ENCODE measurements at places on chromosomes 2 and 18.

DNA sequence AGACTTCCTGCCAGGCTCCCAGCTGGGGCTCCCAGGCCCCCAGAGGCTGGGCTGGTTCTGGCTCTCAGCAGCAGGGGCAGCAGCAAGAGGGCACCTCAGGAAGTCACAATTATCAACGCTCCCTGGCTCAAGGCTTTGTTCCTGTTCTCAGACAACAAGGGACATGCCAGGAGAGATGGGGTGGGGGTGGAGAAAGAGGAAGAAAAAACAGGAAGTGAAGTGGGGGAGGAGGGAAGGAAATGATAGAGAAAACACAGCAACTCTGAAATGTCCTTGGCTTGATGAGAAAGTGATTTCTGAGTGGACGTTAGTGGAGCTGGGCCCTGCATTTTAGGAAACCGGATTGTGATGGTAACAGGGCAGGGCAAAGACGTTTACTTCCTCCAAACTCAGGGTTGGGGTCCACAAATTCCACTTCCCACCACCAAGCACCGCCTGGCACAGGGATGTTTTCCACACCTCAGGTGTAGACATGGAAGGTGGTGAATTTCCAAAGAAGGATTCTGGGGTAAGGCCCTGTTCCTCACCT, 40.4 kb downstream of the CYRIA start:
- no peak for DNase-seq

- no peak for DNase-seq
These were observed 37.4 kb upstream of the SLC39A10 start for GRCh38 chr2:195619590-195619989.

GRCh38 chr2:64751286-64752260, 97.9 kb upstream of the SERTAD2 start:
- DNase-seq = no peak

DNA sequence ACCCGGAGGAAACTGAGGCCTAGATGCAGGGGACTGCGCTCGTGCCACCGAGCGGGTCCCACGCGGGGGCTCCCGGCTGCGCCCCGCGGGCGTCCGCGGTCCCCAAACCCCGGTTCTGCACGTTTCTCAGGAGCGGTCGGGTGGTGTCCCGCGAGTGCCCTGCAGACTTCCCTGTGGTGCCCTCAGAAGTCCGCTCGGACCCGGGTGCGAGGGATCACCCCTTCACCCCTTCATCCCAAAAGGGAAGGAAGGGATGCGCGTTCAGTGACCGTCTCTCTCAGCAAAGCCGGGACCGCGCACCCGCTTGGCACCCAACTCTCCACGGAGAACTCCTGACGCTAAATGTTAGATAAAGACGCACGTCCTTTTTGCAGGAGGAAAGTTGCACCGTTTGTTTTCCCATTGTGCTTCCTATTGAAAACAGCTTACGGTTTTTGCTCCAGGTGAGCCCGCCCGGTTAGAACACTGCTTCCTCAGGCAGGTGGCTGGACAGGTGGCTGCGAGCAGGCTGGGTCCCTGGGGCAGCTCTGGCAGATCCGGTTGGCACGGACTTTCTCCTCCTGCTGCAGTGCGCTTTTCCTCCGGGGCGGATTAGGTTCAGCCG, 779 bp downstream of the DGKD start:
- no peak for DNase-seq

DNA sequence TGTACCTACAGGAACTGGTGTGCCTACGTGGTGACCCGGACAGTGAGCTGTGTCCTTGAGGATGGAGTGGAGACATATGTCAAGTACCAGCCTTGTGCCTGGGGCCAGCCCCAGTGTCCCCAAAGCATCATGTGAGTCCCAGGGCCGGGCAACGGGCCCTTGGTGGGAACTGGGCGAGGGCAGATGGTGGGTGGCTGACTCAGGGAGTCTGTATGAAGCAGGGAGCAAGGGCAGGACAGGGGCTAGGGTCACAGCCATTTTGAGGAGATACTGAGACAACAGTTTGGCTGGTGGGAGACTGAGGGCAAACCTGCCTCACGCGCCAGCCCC, 1.7 kb downstream of the EMILIN1 start:
- no peak for DNase-seq

GRCh38 chr2:128635361-128635900, 316.8 kb upstream of the HS6ST1 start:
- DNase-seq = no peak

DNA sequence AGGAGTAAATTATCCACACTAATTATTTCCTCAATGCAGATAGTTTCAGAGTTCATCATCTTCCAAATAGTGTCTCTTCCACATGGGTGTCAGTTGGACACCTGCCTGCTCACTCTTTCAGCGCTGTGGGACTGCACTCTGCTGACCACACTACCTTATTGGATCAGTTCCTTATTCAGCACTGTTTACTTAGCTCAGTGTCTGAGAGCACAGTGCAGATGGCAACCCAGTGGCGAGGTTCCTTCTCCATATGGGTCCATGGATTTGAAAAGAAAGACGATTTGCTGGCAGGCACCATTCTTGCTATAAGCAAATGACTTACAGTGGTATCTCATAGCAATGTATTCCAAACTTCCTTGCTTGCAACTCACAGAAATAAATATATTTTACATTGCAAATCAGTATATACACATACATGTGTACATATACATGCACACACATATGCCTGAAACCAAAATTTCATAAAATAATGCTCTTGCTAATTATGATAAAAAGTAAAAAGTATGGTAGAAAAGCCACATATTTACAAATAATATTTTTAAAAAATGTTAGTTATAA, 354.8 kb downstream of the INSIG2 start:
- DNase-seq = no peak

DNA sequence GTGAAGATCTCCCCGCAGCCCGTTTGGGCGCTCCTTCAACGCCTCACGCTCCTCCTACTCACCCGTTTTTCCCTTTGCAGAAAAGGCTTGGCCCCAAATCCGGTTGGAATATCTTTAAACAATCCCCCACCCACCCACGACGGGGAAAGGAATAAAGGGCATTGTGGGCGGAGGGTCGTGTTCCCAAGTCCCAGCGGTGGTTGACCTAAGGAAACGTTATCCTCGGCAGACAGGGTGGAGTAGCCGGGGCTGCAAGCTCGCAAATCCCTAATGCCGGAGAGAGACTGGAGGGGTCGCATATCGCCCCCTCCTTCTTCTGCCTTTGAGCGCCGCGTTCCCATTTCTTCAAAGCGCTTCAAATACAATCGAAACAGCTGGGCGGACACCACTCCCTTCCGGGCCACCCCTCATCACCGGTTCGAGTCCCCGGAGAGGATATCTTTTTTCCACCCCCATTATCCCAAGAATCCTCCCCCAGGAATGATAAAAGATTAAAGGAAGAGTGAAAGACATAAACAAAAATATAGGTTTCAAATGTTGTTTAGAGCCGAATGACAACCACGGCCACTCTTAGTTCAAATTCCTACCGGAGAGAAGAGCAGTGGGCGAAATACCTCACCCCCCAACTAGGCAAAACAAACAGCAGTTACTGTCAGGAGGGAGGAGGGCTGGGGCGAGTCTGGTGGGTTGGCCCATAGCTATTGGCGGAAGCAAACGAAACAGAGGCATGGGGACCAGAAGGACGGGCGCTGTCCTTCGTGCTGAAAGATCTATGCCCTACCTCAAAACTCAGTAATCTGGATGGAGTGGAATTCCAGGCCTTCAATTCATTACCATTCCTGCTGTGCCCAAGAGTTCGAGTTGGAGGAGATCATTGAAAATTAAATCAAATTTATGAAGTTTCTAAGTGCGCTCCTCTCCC, 2.8 kb upstream of the GAD1 start:
- DNase-seq = no peak

- DNase-seq = no peak
These were observed 6.1 kb upstream of the ST6GAL2 start for GRCh38 chr2:106892048-106892447.

DNA sequence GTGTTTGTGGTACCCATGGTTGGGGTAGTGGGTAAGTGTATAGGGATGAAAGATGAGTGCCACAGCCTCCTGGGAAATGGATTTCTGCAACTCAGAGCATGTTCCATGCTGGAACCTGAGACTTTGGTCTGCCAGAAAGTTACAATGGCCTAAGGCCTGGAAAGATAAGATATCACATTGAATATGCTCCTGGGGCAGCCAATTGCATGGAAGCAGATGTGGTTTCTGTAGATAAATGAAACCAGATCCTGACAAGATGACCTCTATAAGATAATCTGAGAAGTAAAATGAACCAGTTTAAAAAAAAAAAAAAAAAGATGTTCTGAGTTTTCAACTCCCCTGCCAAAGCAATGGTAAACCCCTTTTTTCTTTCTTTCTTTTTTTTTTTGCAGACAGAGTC, 91.4 kb upstream of the NCK2 start:
- DNase-seq = no peak

DNA sequence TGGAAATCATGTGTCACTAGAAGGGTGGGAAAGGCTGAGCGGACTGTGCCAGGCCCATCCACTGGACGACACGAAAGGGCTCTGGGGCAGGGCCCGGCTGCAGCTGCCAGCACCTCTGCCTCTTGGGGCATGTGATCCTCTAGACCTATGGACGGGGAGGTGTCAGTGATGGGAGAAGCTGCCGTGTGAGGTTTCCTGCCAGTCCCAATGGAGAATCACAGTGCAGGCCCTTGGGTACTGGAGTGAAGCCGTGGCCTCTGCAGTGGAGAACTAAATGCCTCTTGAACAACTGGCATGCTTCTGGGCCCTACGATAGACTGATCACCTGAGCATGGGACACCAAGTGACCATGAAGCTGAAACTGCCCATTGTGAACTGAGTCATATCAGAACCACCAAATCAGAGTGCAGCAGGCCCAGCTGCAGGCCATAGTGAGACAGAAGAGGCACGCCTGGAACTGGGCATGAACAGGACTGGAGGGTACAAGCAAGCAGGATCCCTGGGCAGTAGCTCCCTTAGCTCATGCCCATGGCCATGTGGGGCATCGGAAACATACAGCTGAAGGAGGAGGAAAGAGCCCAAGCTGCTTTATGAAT, 18.8 kb upstream of the RHOB start:
- DNase-seq = no peak

GRCh38 chr2:86825693-86826381, 35.1 kb upstream of the CD8A start:
- DNase-seq = peak; percentile 62

DNA sequence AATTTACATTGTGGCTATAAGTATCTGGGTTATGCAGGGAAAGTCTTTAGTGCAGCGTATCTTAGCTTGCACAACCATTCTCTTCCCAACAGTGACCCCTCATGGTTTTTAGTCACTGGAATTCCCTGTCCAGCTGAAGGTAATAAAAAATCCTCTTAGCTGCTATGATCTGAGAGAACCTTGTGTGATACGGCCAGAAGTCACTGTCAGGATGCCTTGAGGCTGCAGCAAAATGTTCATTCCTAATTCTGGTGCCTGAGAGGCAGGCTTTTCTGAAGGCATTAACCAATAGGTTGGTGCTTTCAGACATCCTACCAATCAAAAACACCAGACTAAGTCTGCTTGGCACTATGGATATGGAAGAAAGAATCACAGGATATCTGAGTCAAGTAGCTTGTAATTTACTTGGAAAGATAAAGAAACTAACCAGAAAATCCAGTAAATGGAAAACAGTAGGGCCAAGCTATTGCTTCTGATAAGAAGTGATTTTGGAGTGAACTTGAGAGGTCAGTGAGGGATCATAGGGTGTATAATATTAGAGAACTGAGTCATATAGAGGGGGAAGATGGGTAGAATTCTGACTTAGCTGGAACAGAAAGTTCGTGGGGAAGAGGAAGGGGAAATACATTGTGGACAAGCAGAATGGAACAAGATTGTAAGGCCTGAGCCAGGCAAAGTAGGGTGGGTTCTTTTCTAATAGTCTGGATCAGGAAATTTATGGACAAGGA, 89.0 kb upstream of the SLC14A2 start:
- DNase-seq = no peak

GRCh38 chr2:152330235-152330866, 4.6 kb upstream of the FMNL2 start:
- DNase-seq = no peak

- DNase-seq = no peak
These were observed 44.6 kb downstream of the B3GNT2 start for GRCh38 chr2:62240546-62240945.

GRCh38 chr18:37124516-37124915, 295.6 kb downstream of the KIAA1328 start:
- no peak for DNase-seq

DNA sequence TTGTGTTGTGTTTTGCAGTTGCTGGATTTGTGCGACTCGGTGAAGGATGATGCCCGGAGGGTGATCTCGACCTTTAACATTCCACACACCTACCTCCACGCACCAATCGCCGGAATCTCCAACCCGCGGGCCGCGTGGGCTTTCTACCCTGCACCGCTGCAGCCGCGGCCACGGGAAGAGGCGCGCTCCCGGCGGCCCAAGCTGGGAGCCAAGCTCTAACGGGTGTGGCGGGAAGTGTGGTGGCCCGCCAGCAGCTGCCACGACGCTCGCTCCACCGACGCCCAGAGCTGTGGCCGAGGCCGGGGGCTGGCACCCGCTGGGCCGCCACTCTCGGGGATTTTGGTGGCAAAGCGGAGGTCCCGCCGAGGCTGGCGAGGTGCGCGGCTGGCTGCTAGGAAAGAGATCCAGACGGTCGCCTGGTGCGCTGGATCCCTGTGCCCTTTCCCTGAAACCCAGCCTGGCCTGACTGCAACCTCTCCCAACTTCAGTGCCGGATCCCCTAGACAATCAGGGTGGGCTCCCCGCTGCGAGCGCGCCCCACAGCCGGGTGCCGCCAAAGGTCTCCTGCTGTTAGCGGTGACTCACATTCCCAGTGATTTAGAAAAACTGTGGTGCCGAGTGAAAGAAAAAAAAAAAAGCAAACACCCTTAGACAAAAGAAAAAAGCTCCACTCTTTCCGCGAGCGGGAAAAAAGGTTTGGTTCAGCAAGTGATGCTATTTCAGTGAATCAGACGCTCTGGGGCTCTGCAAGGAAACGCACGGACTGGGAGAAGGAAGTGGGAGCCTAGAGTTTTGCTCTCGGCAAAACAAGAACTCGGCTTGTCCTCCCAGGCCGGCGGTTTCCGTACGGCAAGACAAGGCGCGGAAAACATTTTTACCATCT, 2.9 kb upstream of the BCL2L11 start:
- DNase-seq = peak; percentile 19

DNA sequence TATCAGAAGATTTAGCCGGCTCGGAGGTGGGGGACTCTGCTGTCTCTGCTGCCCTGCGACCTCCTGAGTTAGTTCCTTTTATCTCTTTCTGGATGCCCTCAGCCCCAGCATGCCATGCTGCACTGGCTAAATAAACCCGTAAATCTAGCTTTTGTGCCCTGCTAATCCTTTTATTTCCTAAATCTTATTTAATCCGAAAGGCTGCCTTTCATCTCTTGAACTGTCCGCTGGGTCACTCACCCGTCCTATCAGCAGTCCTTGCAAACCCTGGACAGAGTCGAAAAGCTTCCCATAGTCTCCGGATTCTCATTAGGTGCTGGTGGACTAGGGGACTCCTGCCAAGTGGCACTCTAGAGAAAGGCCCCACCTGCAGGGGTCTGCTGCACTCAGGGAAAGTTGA, 122.0 kb upstream of the APCDD1 start:
- no peak for DNase-seq

All from T-cell (primary cell).